ENCODE measurements at places on chromosomes 6 and 20.

GRCh38 chr20:47654370-47654769 lies 130.9 kb downstream of the SULF2 start:
- no peak for DNase-seq

GRCh38 chr6:93494057-93494456 lies 74.7 kb upstream of the EPHA7 start:
- DNase-seq = no peak

GRCh38 chr6:25312703-25313102 lies 33.5 kb downstream of the CARMIL1 start:
- no peak for DNase-seq

GRCh38 chr6:115203381-115203780 lies 857.3 kb downstream of the FRK start:
- no peak for DNase-seq

DNA sequence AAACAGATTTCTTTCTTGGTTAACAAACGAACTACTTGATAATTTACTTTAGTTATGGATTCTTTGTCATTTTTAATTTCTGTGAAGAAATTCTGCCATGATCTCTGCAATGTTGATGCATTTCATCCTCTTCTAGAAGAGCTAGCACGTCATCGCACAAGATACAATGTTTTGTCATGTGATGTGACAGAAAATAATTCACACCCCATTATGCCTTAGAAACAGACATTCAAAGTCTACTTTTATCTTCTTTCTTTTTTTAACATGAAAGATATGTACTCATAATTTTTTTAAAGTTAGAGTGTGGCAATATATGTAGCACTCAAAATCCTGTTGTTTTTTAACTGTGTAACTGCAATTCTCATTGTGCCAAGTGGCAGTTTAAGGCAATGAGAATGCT lies 39.6 kb upstream of the NELFCD start:
- no peak for DNase-seq

DNA sequence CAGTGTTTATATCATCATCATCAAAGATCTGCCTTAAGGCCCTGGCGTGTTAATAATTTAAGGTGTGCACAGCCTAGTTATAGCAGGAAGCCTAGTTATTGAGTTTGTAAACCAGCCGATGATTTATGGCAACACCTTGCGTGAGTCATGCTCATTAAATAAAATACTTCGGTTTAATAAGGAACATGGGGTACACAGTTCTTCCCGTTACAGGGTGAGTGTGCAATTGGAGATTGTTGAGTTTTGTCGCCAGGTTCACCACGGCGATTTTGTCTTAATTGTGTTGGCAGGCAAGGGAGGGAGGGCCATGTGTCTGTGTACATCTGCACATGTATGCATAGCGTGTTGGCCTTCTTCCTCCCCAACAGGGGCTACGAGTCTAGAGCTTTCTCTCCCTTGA lies 104.0 kb downstream of the TFAP2A start:
- no peak for DNase-seq

DNA sequence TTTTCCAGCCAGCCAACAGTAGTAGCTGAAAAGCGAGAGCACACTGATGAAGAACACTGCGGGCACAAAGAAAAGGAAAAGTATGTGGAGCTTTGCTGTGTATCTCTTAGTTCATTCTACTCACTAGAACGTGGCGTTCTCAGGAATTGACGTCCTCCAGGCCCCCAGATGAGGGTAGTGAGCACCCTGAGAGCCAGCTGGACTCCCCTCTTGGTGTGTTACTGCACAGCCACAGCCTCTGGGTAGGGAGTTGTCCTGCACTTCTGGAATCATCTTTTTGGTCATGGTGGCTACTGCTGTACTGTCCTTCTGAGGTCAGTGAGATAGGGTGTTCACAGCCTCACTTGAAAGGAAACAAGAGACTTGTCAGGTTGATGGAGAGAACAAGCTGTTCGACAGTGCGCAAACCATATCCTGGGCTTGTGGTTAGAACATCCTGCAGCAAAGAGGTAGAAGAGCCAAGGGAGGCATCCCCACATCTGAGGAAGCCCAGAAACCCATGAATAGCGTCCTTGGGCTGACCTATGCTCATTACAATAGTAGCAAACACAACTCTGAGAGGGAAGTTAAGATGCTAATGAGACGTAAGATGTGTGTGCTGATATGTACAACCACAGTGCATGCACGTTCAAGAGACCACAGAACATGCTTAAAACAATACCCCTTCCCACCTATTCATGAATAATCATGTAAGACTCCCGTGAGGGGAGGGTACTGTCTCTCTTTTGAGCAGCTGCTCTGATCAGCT lies 14.6 kb upstream of the HLA-F start:
- no peak for DNase-seq

- no peak for DNase-seq
These were observed 69.4 kb downstream of the CPNE5 start for GRCh38 chr6:36769676-36770499.

GRCh38 chr6:156828280-156828703 lies 51.1 kb downstream of the ARID1B start:
- no peak for DNase-seq

DNA sequence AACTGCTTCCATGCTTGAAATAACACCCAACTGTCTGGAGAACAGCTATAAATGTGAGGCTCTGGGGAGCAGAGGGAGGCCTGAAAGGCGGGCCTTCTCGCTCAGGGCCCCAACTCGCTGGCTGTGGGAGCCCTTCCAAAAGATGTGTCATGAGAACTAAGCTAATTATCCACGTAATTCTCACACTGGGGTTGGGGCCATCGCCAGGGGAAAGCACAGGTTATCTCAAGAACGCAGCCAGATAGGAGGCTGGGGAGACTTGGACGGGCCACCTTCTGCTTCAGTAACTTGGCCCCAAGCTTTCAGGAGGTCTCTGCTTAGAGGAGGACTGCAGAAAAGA lies 1.6 kb downstream of the PXDC1 start:
- DNase-seq = no peak

GRCh38 chr6:113178349-113178748 lies 678.8 kb upstream of the MARCKS start:
- DNase-seq = no peak

DNA sequence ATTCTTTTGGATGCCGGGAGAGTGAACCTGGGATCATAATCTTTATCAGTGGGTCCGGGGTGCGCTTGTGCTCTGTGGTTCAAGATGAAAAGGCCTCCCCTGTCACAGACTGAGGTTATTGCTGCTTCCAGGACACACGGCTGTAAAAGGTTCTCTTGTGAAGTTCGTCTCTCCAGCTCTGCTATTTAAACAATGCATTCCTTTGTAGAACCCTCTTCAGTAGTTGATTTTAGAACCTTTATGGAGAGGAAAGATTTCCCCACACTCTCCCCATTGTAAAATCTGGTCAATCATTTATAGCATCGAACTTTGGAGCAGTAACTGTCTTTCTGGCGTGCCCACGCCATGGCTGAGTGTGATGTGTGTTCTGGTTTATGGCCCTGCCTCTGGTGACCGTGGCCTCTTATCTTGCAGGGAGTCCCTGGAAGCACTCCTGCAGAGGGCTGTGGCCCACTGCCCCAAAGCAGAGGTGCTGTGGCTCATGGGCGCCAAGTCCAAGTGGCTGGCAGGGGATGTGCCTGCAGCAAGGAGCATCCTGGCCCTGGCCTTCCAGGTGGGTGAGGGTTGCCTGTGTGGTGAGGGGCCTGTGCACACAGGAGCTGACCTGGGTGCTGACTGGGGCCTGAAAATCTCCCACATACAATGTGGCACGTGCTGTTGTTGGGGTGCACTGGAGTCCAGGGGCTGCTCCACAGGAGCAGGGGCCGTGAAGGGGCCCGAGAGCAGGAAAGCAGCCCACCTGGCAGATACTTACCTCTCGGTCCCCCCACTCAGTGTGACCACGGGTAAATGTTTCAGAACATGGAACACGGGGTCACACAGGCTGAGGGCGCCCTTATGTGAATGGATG lies 11.6 kb upstream of the C20orf204 start:
- no peak for DNase-seq

DNA sequence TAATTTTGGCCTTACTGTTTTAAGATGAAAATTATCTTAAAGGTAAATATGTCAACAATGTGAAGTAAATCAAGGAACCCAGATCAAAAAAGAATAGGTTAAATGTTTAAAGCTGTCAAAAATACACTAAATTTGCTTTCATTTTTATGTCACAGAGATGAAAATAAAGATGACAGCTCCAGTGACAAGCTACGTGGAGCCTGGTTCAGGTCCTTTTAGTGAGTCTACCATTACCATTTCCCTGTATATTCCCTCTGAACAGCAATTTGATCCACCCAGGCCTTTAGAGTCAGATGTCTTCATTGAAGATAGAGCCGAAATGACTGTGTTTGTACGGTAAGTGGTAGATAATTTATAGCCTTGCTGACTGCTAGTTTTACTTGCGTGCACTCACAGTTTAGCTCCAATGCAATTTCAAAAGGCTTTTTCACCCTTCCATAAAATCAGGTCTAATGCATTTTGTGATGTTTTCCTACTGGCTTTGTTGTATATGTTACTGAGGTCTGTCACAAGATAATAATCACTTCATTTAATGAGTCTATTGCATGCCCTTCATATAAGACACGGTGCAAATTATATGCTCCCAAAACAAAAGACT lies 1.9 kb downstream of the HEBP2 start:
- DNase-seq = no peak

DNA sequence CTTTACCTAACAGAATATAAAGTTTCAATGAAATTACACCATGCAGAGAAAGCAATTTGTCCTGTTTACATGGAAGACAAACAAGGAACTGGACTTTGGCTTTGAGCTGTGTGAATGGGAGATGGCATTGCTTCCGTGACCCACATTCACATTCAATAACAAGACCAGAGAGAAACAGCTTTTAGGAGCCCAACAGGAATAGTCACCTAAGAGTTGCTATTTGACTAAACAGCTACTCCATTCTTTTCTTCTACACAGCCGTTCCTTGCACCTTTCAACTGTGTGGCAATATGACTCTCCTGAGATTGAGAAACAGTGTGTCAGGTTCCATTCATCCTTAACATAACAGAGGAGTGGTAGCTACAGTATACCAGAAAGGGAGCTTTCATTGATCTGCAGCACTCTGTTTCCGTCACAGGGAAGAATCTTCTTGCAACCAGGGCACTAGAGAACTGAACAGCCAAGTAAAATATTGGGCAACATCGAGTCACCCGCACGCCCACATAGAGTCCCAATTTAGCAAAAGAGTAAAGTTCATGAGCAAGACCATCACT lies 355.1 kb downstream of the HAO1 start:
- DNase-seq = no peak

DNA sequence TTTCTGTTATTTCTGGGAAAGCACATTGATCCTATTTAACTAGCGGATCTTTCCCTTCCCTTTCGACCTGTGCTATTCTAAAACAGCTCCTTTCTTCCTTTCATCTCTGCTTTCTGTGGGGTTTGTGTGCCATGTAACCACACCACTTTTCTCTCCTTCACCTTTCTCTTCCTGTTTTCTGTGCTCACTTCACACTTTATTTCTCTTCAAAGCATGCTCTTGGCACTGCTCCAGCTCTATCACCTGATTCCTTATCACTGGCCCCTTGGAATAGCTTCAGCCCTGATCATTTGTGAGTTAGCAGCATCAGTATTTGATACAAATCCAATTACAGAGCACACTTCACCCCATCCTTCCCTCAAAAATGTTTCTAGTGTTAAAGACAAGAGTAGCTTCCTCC lies 8.1 kb upstream of the METTL24 start:
- DNase-seq = no peak

GRCh38 chr20:24686156-24686555 lies 216.7 kb downstream of the SYNDIG1 start:
- no peak for DNase-seq

GRCh38 chr6:147724454-147724853 lies 216.0 kb downstream of the SAMD5 start:
- DNase-seq = no peak

- no peak for DNase-seq
These were observed 103.6 kb downstream of the ZMYND8 start for GRCh38 chr20:47252879-47253307.

DNA sequence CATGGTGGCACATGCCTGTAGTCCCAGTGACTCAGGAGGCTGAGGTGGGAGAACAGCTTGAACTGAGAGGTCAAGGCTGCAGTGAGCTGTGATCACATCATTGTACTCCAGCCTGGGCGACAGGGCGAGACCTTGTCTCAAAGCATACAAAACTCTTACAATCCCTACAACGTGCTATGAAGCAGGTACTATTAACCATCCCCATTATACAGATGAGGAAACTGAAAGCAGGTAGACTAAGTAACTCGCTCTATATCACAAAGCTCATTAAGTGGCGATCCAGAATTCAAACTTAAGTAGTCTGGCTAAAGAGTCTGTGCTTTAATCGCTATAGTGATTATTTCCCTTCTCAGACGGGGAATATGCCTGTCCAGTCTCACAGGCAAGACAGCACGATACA lies 54.7 kb downstream of the CDK19 start:
- no peak for DNase-seq

DNA sequence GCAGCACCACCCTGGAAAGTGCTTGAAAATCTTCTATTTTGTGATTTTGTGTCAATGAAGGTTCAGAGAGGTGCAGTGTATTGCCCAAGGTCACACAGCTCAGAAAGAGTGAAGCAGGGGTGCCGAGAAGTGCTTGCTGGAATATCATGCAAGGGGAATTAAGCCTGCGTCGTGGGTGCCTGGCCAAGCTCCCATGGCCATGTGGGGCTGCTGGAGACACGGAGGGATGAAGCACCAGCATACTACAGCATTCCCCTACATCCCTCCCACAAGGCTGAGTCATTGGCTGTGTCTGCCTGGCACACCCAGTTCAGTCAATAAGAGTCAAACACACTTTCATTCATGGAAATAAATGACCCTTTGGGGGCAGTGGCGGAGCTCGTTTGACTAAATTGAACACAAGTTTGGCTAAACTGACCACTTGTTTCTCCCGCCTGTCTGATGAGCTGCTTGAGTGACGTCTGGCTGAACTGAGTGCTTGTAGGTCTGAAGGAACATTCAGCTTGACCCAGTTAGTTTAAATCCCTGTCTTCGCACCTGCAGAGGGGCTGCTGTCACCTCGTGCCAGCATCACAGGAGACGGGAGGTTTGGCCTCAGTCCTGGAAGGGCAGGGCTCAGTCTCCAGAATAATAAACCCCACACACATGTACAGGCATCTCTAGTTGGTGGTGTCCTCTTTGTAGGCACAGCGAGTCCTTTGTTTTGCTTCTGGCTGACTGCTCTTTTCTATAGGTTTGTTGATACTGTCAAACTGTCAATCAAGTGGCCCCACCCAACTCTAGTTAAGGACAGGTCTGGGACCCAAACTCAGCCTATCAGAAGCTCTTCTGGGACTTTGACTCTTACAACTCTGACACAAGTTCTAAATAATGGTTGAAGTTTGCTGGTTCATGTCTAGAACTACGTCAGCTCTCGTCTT lies 8.4 kb upstream of the TGM2 start:
- DNase-seq = no peak

GRCh38 chr6:106825156-106825555 lies 149.4 kb downstream of the CD24 start:
- no peak for DNase-seq

DNA sequence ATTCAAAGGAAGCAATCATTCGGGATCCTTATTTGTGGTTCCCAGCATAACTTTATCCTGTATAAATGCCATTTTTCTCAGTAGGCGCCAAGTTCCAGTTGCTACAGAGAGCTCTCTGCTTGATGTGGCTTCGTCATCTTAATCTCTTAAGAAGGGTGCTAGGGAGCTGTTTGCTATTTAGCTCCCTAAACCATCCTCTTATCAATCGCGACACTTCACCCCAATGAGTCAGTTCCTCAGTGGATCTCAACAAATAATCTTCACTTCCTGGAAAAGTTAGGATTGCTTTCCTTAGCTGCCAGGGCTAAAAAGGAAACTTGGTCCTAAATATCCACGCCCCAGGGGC lies 1.3 kb upstream of the NKAIN2 start:
- no peak for DNase-seq

Data from left renal pelvis (tissue), 4 donors.